GM23248 (cell line): ENCODE measurements at places on chromosomes 2 and 18.

GRCh38 chr2:44805401-44806235, 135.9 kb upstream of the SIX3 start:
- DNase-seq = no peak

GRCh38 chr2:71477231-71477691, 23.9 kb downstream of the DYSF start:
- DNase-seq = peak; percentile 37

- DNase-seq = no peak
Measured at GRCh38 chr18:10846657-10847407, 302.5 kb downstream of the PIEZO2 start.

- no peak for DNase-seq
Measured at GRCh38 chr2:141930803-141931202, 200.0 kb downstream of the LRP1B start.
